Stimulated activated CD4-positive, alpha-beta T cell treated with anti-CD3 and anti-CD28 coated beads, Interleukin-4, amount 100 ng/mL, for 4 hours (primary cell): ENCODE measurements at places on chromosomes 6 and 20.

DNA sequence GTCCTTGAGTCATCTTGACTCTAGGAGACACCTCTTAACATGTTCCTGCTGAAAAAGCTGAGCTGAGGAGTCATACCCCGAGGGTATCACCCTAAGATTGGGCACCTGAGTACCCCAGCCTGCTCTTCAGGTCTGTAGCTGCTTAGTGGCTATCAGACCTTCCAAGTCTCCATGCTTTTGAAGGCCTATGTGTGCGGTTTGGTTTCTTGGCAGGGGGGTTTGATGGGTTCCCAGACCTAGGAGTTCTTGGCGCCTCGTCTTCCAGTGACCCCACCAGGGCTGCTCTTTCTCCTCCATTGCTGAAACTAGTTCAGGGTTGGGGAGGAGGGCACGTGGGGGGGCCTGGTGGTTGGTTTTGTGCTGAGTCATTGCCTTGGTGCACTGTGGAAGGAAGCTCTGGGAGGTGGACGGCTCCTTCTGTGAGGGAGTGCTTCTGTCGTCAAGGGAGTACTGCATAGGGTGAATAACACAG, 20.1 kb downstream of the IGF2R start:
- DNase-seq, result no peak

- DNase-seq, result no peak
These were observed 18.0 kb upstream of the CDK5RAP1 start for GRCh38 chr20:33419140-33419974.

DNA sequence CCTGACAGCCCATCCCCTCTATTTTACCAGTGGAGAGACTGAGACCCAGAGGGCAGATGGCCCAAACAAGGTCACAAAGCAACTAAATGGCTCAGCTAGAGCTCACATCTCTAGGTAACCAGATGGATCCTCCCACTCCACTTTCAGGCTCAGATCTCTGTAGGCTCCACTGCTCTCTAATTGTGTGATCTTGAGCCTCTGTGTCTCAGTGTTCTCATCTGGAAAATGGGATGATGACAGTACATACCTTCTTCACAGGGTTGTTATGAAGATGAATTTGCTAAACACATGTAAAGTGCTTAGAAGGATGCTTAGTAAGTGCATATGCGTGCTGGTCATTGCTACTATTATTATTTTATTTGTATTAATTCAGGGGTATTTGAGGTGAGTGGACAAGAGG, 40.5 kb downstream of the RAB44 start:
- DNase-seq, result no peak

- no peak for DNase-seq
These were observed 65.9 kb downstream of the TPD52L1 start for GRCh38 chr6:125219361-125219895.

GRCh38 chr20:20214757-20215275, 153.1 kb upstream of the INSM1 start:
- no peak for DNase-seq

DNA sequence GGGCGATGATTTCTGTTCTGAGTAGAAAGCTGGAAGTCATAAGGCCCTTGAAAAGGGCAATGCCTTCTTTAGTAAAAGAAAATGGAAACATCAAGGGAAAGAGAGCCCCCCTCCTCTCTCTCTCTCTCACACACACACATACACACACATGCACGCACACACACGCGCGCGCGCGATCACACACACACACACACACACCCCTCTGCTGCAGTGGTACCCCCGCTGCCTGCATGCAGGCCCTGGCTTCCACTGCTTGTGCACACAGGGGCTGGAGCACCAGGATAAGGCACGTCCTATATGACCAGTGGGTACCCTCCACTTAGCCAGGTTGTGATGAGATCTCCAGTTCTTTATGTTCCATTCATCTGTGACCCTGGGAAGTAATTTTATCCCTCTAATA, 300.9 kb downstream of the SLC35F1 start:
- DNase-seq, result no peak

DNA sequence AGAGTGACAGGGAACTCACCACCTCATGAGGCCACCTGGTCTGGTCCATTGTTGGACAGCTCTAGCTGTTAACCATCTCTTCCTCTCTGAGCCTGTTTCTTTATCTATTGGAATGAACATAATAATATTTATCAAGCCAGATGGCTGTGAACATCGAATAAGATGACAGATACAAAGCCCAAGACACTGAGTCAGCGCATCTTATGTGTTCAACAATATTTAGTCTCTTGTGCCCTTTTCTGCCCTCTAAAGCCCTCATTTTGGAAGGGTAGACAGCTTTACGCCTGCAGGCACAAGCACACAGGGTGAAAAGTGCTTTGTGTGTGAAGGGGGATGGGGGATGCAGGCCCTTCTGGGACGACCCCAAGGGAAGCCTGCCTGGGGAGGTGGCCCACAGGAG, 164.0 kb downstream of the GRM4 start:
- no peak for DNase-seq

- no peak for DNase-seq
These were observed 64.6 kb upstream of the PTPN1 start for GRCh38 chr20:50445354-50446151.

DNA sequence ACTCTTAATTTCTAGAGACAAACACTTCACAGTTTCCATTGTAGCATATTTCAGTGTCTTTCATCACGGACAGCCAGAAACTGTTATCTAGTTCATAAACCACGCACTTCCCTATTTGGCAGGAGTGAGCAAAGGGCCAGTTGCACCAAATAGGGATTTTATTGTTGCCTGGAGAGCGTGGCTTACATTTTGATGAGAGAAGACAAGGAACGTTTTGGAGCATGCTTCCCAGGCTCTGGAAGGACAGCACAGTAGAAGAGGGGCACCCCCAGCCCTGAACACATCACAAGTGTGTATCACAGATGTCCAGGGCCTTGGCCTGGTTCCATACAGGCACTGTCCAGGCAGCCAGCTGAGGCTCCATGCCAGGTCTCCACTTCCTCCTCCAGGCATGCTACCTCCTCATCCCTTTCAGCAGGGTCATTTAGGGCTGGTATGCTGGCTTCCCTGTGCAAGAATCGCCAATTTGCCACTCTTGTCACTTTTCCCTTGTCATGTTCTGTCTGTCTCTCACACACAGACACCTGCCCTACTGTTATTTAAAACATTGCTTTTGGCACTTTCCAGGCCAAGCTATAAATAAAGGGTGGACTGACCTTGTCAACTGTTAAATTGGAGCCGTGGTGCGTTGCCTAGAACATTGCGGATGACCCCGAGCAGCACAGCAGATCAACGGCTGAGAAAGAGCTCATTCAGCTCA, 235.0 kb upstream of the GMDS start:
- no peak for DNase-seq
